ENCODE measurements at places on chromosomes 11 and 22. TPM values are rescaled to one million over a fixed set of nuclear protein-coding genes. Genes with fewer than 3 reads are reported as not detected.

RFPL3 gene
- total RNA-seq = not detected

CCDC87 gene
- 0.63 TPM for total RNA-seq

SLC15A3 gene
- total RNA-seq = 1.9 TPM

SCT gene
- total RNA-seq = not detected

SLC22A24 gene
- not detected for total RNA-seq

NRIP3 gene
- 8.8 TPM for total RNA-seq
